Head of caudate nucleus (tissue), 42 donors: ENCODE measurements at places on chromosomes 1 and 21.

DNA sequence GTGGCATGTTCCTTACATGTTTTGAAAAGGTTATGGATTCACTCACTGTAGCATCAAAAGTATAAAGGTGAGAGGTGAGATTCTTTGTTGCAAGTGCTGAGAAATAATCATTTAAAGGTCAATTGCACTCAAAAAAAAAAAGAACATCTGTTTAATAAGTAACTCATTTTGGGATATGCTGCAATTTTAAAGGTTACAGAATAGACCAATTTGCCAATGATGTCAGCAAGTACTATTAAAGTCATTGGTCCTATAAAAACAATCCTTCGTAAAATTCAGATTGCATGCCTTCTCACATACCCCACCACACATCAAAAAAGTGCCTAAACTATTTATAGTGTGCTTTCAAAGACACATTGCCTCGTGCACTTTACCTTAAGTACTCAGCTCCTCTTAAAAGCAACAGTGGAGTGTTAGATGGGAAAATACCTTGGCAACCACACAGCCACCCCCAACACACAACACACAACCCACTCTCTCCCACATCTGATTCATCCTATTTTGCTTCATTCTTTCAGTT, 218.2 kb upstream of the ADGRL2 start:
- no peak for DNase-seq

DNA sequence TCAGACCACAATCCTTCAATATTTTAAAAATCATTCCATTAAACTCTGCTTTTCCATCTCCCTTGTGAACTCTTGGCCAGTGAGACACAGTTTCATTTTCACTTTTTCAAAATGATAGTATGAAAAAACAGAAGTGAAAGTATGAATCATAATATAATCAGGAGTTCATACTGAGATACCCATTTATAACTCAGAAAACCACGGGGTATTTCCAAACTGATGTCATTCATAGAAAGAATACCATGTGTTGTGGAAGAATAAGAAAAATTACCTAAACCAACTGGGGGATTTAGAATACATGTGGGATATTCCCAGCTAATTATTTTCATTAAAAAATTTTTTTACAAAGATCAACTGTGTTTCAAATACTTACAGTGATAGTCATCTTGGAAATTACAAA, 149.9 kb downstream of the MRPL39 start:
- DNase-seq, result no peak

DNA sequence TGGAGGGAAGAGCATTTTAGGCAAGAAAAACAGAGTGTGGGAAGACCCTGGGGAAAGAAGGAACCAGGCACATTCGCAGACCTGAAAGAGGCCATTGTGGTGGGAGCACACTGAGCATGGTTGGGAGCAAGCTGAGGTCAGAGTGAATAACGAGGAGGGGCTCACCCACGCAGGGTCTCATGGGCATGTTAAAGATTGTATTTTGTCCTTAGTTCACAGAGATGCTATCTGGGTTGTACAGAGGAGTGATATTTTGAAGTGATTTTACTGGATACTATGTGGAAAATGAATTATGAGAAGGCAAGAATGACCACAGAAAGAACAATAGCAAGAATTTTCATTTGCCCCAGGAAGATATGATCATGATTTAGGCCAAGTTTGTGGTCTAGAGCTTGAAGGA, 578.3 kb upstream of the NR5A2 start:
- DNase-seq, result no peak

GRCh38 chr1:109383854-109384253, 13.9 kb downstream of the SORT1 start:
- no peak for DNase-seq

GRCh38 chr1:211236633-211237320, 22.4 kb upstream of the RCOR3 start:
- DNase-seq, result no peak
